ENCODE measurements at places on chromosomes 1 and 21.

DNA sequence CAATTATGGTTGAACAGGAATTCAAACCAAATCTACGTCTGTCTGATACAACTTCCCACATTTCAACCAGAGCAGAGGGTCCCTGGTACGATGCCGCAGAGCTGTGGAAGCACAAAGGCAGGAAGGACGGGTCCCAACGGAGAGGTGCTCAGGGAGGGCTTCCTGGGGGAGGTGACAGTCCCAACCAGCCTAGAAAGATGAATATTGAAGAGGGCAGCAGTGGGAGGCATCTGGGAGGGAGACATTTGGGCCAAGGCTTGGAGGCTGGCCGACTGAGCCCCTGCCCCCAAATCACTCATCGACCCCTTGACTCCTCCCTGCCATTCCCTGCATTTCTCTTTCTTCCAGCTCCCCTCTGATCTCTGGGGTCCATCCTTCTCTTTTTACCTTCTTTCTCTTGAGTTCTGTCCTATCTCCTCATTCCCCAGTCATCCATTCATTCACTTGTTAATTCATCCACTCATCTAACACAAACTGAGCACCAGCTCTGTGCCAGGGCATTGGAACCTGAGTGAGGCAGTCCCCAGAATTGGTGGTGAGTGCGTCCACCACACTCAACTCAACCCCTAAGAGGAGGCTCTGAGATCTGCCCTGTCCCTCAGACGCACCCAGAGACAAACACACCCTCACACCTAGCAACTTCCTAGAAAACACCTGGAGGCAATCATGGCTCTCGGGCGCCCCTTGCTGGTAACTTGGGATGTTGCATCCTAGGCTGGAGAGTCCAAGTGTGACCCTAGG is 13.2 kb upstream of the CELA3B start:
- DNase-seq: peak; percentile 70

- DNase-seq: no peak
Measured at GRCh38 chr1:181990728-181991127, 70.8 kb downstream of the ZNF648 start.

DNA sequence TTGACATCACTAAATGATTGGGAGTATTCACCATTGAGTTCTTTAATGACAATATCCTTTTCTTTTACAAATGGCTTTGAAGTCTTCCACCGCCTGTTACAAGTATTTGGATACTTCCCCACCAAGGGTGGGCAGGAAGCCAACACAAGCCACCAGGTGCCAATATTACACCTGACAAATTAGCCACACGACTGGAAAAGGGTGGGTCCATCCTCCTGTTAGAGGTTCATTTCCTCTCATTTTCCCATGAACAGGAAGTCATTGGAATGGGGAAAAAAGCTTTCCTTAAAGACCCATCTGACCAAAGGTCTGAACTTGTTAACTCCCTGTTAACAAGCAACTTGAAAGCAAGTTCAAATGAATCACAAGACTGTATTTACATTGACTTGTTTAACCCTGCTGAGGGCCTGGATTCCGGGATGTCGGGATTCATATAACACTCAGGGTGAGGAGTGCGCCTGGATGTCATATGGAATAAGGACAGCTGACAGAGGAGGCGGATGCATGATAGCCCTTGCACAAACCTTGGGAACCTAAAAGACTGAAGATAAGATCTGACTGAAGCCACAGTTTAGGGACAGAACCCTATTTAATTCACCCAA is 40.5 kb upstream of the PROX1 start:
- DNase-seq: peak; percentile 92

DNA sequence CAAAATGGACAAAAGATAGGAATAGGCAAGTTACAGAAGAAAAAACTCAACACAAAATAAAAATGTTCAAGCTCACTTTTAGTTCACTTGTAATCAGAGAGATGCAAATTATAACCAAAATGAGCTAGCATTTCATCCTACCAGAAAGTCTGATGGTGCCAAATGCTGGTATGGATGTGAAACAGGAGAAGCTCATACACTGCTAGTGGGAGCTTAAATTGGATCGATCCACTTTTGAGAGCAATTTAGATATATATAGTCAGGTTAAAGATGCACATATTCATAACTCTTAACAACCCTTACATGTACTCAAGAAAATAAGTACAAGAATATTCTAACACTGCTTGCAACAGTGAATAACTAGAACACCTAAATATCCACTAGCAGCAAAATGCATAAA is 18.5 kb upstream of the CAMSAP2 start:
- DNase-seq: no peak

DNA sequence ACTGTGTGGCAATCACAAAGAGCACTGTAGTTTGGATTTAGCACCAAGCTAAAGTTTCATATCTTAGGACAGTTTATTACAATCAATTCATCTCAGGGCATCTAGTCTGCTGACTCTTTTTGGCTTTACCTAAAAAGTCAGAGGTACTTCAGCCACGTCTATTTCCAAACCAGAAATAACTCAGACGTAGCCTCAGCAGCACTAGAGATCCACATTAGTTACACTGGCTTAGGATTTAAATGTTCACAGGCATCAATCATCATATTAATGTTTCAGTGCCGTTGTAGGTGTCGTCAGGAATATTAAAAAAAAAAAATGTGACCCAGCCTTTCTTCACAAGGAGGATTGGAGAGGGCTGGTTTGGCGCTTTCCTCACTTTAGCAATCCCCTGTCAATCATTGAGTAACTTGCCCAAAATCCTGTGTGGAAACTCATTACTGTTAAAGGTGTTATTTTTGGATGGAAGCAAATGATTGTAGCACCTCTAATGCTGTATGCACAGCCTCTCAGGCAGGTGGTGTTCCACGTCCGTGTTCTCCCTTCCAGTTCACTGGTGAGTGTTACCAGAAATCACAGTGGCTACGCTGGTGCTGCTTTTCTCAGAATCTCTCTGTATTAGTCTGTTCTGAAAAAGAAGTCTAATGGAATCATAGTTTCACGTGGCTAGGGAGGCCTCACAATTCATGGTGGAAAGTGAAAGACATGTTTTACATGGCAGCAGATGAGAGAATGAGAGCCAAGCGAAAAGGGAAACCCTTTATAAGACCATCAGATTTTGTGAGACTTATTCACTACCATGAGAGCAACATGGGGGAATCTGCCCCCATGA is 45.4 kb downstream of the NEK7 start:
- no peak for DNase-seq

GRCh38 chr21:43928222-43929125 is 63.5 kb downstream of the AGPAT3 start:
- peak; percentile 68 for DNase-seq

GRCh38 chr1:221823149-221823548 is 81.3 kb upstream of the DUSP10 start:
- DNase-seq: no peak

GRCh38 chr1:42938645-42939615 is 19.7 kb downstream of the SLC2A1 start:
- DNase-seq: no peak

- peak; percentile 80 for DNase-seq
Measured at GRCh38 chr1:23376890-23377811, 7.5 kb upstream of the ZNF436 start.

- peak; percentile 87 for DNase-seq
Measured at GRCh38 chr1:208074353-208074752, 163.4 kb upstream of the CD34 start.

DNA sequence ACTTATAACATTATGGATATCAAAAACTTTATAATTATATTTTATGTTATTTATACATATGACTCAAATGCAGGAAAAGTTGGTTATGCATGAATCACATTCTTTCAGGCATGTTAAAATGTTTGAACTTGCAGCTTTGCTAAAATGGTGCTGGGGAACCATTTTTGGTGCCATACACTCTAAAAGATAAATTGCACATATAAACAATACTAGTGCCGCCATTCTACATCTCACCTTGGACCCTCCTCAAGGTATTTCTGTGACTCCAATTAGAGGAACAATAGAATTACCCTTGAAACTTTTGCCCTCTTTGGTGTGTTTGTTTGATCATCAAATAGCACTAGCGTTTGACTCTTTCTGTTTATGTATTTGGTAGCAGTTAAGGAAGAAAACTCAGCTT is 997 bp downstream of the PRKACB start:
- DNase-seq: no peak

DNA sequence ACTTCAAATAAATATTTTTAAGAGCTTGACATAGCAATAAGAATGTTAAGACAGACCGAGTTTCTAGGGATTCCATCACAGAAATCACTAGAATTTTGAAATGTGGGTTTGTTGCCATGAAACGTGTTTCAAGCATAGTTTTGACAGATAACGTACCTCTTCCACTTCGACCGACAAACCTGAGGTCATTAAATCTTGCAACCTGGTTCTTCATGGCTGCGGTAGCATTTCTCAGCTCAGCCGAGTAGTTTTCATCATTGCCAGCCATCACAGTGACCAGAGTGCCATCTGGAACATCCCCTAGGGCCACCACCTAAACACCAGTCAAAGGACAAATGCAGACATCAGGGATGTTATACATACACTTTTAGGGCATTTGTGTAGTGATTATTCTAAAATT is 168.7 kb downstream of the RUNX1 start:
- no peak for DNase-seq

- DNase-seq: no peak
Measured at GRCh38 chr1:248621770-248622169, 13.1 kb downstream of the OR2T11 start.

GRCh38 chr1:207883104-207883651 is 27.7 kb downstream of the CD34 start:
- no peak for DNase-seq

DNA sequence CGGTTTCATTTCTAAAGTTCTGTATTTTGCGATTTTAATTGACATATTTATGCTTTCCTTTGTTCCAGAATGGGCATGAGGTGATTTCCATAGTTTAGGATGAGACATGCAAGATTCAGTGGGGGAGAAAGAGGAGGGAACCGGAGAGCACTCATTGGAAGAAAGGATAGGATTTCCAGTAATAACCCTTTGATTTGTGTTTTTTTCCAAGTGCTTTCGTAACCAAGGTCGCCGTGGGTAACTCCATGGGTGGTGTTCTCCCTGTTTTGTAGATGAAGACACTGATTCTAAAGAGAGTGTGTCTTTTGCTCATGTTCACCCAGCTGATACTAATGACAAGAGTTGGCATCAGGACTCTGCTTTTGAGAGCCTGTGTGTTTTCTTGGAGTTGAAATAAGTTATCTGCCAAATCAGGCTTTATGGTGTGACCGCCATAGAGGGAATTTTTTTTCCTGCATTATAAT is 170.1 kb downstream of the DHRS3 start:
- peak; percentile 35 for DNase-seq

DNA sequence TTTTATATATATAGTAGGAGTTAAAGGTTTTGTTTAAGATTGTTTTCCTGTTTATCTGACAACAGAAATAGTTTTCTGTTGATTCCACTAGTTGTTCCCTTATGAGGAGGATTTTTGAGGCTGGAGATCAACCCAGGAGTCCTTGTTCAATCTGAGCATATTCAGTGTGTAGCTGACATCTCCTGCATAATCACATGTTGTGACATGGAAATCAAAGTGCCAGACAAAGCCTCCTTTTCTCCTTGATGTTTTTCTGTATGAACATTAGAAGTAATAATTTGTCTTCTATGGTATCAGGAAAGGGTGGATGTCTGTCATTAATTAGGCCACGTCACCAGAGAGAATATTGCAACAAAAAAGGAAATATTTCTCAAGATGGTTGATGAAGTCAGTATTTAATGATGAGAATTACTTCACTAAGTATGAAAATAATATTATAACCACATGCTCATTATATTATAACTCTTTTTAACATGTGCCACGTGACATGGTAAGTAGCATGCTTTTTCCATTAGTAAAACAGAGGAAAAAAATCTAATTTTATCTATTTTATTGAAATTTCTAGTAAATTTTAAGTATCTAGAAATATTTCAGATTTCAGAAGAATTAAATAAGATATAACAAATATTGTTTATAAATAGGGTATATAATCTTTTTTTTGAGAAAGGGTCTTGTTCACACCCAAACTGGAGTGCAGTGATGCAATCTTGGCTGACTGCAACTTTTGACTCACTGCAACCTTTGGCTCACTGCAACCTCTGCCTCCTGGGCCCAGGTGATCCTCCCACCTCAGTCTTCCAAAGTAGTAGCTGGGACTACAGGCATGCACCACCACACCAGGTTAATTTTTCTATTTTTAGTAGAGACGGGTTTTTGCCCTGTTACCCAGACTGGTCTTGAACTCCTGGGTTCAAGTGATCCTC is 223.5 kb downstream of the HMCN1 start:
- peak; percentile 21 for DNase-seq

GRCh38 chr1:205141236-205142101 is 19.7 kb upstream of the RBBP5 start:
- DNase-seq: peak; percentile 90

- DNase-seq: peak; percentile 64
Measured at GRCh38 chr1:203528063-203528462, 34.1 kb downstream of the OPTC start.

GRCh38 chr1:183656355-183656754 is 3.2 kb upstream of the APOBEC4 start:
- no peak for DNase-seq

- DNase-seq: peak; percentile 72
Measured at GRCh38 chr1:174258148-174258550, 98.8 kb downstream of the RABGAP1L start.

DNA sequence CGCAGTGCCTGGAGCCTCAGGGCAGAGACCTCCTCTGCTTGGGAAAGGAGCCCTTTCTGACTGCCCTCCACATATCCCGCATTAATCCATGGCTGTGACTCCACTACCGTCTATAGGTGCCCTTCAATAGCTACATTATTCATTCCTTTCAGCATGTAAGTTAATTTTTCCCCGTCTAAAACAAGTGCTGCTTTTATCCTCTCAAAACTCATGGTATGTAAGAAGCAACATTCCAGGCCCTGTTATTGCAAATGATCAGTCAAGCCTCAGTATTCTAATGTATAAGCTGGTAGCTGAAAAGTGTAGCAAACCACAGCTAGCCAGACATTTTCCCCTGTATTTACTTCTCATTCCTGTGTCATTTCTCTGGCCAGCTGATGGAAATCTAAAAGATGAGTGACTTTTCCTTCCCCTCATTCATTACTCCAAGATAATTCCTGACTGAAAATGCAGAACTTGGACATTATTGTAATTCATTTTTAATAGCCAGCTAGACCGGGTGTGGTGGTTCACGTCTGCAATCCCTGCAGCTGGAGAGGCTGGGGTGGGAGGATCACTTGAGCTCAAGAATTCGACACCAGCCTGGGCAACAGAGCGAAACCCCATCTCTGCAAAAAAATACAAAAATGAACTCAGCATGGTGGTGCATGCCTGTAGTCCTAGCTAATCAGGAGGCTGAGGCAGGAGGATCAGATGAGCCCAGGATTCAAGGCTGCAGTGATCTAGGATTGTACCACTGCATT is 88.5 kb upstream of the SOD1 start:
- no peak for DNase-seq

- peak; percentile 24 for DNase-seq
Measured at GRCh38 chr1:167697667-167698141, 24.1 kb upstream of the MPZL1 start.

GRCh38 chr1:71307451-71307850 is 226.6 kb upstream of the ZRANB2 start:
- DNase-seq: peak; percentile 40

GRCh38 chr1:53968125-53968513 is 22.0 kb downstream of the LRRC42 start:
- DNase-seq: peak; percentile 49
